ENCODE measurements at places on chromosomes 11 and 22.

DNA sequence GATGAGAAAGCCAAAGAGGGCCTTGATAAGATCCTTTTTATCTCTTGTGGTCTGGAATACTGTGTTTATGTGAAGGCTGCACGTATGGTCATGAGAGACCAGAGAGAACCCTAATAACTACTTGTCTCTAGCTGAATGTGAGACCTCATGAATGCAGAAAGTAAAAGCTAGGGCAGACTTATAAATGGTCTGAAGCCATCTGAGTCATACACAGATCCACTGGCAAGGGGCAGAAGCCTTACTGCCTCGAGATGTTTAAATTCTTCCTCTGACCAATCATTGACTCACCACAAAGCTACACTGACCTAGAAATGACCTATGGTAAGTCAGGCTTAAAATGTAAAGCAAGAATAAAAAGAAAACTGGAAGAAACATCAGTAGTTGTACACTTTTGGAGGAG is 22.7 kb upstream of the OR4B1 start:
- DNase-seq = no peak

- DNase-seq = no peak
Observed at GRCh38 chr11:17391493-17392355, 3.3 kb upstream of the KCNJ11 start.

- no peak for DNase-seq
Observed at GRCh38 chr11:43735961-43736360, 55.4 kb downstream of the HSD17B12 start.

GRCh38 chr11:23359297-23359696 is 499.0 kb upstream of the CCDC179 start:
- no peak for DNase-seq

DNA sequence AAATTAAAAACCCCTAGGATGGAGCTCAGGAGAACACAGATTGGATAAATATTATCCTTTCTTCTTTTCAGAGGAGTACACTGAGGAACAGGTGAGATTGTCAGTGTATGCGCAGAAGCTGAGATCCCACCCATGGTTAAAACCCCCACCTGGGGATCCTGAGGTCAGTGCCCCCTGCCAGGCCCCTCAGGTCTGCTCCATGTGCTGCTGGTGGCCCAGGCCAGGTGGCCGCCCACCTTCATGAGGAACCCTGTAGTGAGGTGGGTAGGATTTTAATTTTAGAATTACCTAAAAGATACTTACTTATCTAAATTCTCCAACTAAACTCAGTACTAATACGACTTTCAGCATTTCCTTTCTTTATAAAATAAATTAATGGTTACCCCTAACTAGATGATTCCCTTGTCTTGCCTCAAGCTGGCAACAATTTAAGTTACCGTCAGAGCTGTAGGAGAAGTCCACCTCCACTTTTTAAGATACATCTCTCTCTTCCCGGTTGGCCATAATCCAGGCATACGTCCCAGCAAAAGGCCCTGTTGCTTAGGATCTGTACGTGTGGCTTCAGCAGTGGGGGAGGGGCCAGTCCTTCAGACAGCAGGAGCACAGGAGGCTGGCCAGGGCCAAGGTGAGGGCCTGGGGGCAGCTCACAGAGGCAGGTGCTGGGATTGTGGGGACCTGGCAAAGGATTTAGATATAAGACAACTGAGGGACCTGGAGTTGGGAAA is 61.5 kb upstream of the PITPNB start:
- no peak for DNase-seq

DNA sequence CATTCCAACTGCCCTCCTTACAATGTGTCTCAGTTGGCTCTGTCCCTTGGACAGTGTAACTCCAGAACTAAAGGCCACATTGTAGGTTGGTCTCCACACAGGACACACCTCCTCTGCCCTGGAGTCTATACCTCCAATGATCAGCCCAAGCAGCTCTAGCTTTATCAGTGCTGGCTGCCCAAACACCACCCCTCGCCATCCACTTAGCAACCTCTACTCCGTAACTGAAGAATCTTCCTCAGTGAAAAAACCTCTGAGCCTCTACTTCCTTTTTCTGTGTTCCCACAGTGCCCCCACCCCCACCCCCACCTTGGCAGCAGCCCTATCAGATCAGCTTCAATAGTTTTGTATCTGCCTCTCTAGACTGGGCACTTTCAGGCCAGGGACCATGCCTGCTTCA is 33.4 kb downstream of the SERPINH1 start:
- no peak for DNase-seq

DNA sequence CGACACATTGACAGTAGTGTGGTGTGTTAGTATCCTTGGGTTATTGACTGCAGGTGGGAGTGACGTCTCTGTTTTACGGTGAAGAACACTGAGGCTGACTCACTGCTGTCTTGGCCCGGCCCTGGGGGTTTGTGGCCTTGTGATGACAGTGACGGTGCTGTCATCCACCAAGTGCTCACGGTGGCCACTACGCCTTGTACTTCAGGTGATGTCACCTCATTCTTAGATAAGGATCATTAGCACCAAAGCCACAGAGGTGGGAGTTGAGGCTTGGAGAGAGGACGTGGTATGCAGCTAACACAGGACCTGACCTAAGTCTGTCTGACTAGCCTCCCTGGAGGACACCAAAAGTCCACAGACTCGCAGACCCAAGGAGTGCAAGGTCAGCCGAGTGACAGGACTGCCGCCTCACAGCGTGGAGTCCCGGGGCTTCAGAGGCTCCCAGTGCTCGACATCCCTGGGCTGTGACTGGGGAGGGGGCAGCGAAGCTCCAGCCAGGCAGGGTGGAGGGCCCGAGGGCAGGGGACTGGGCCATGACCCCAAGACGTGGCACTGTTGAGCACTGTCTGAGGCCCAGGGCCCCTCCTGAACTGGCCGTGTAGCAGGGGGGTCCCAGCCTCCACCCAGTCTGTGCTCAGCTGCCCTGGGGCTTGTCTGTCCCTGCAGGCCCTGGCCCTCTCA is 56.5 kb downstream of the NAT10 start:
- peak; percentile 27 for DNase-seq

GRCh38 chr22:29212743-29213142 is 7.0 kb downstream of the EMID1 start:
- no peak for DNase-seq

DNA sequence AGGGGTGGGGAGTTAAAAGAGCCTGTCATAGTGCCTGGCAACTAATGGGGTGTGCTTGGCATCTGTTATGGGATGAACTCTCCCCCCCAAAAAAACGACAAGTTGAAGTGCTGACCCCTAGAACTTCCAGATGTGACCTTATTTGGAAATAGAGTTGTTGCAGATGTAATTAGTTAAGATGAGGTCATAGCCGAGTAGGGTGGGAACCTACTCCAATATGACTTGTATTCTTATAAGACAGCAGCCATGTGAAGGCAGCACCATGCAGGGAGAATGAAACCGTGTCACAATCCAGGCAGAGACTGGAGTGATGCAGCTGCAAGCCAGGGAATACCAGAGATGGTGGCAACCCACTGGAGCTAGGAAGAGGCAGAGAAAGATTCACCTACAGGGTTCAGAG is 394.5 kb downstream of the TENM4 start:
- DNase-seq = no peak

GRCh38 chr22:35818897-35819296 is 101.2 kb downstream of the APOL5 start:
- DNase-seq = no peak

DNA sequence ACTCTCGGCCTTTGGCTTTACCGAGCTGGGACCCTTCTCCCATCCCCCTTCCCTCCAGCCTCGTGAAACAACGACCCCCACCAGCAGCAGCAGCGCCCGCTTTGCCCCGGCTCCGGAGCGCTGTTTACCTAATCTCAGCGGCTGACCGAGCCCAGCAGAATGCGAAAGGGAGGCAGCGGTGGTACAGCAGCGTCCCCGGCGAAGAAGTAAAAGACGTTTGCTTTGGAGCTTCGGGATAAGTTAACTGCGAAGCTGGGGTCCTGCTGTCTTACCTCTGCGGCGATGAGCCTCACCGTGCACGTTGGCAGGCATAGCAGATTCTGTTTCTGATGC is 2.0 kb upstream of the LARGE1 start:
- no peak for DNase-seq

GRCh38 chr11:37184326-37184725 is 586.3 kb upstream of the RAG2 start:
- DNase-seq = no peak

DNA sequence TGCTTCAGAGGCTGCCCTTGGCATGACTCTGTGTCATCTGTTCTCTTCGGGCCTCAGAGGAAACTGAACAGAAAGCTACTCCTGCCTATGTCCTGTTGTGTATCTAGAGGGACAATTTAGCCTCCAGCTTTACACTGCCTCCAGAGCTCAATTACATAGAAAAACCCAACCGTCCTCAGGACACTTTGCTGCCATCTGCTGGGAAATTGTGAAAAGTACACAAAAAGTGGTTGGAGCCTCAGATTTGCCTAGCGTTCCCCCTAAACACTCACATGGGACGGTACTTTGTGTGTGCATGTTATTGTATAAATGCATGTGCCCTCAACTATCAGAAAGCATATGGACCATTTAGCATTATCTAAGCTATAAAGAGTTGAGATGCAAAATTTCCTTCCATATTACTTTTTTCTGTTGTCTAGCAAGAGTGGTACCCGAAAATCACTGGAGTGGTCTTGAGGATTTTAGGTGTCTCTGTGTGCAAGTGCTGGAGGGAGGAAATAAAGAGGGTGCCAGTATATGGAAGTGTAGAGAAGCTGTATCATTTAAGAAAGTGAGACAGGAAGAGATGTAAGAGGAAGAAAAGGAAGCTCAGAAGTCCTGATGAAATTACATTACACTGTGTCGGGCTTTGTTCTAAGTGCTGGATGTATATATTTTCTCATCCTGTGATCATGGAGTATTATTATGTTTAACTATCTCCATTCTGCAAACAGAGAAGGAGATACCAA is 8.7 kb upstream of the MS4A4E start:
- DNase-seq = no peak

DNA sequence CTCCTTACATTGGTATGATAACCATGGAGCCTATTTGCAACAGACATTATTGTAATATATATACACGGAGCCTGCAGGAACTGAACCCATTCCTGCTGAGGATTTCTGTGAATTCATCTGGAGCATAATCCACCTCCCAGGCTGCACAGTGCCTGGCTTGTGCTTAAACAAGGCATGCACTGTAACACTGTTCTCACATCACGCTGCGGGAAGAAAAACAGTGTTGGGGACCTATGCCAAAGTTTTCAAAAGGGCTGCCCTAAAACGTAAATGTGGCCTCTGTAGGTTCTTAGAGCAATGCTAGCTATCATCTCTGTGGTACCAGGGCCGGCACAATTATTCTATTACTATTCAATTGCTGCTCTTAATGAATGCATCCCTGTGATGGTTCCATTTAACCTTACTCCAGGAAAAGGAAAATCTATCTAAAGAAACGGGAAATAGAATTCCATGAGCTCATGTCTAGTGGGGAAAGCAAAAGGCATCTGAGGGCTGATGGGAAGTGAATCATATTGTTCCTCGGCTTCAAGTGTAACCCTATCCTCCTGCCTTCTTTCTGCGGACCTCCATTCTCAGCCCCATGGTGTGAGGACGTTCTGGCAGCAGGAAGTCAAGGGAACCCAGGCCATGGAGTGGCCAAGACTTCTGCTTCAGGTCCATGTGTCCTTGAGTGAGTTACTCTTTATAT is 525.5 kb downstream of the SOX6 start:
- no peak for DNase-seq

- DNase-seq = no peak
Observed at GRCh38 chr11:114066046-114066648, 6.6 kb downstream of the ZBTB16 start.

- no peak for DNase-seq
Observed at GRCh38 chr22:37222440-37222971, 10.2 kb upstream of the SSTR3 start.

GRCh38 chr11:117584056-117584830 is 212.8 kb downstream of the DSCAML1 start:
- no peak for DNase-seq

DNA sequence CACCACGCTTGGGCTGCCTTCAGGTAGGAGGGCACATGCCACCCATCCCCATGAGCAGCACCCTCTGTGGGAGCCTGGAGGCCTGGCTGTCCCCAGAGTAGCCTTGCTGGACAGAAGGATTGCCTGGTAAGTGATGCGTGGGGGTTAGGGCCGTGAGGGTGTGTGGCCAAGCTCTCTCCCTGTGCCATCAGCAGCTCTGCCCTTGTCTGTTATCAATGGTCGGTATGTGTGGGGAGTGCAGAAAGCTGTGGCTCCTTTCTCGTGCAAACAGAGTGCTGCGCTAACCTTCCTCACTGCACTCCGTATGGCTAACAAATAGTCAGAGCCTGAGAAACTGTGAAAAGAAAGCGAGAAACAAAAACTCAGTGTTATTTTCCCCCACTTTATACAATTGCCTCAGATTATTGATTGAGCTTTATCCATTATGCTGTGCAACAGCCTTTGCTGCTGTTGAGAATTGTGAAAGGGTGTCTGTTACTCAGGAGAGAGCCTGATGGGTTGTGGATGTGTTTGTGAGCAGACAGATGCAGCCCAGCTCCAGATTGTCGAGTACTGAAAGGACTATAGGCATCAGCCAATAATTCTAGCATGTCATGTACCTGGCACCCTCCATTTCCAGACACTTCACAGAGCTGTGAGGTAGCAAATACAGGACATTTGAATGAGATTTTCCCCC is 432.2 kb downstream of the NTM start:
- DNase-seq = no peak

DNA sequence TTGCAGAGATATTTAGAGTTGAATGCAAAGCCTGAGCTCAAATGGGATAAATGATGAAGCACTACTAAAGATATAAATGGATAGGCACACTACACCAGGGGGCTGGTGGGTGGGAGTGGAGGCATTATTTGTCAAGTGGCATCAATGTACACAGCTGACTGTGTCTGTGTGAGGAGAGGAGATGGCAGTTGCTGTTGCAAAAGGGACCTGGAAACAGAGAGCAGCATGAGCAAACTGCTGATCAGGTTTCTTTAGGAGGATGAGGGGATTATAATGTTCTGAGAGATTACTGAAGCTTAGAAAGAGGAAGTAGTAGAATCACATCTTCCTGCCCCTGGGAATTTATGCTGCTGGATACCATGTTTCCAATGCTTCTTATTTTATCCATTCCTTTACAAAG is 39.4 kb upstream of the LIN7C start:
- no peak for DNase-seq

GRCh38 chr11:43164831-43165230 is 147.0 kb upstream of the API5 start:
- no peak for DNase-seq

DNA sequence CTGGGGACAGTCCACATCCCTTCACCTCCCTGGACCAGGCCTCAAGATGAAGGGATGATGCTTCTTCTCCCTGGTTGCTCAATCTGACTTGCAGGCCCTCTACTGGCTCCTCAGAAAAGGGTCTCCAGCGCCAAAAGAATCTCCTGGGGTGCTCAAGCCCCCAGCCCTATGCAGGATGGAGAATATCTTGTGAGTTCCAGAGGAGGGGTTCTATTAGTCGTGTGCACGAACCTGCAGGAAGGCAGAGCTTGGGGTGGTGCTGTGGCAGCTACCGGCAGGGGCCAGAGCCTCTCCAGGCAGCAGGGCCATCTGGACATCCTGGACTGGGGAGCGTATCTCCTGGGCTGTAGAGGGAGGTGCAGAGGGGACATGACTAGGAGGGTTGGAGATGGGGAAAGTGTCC is 1339.5 kb downstream of the BRD1 start:
- DNase-seq = no peak

GRCh38 chr11:65412271-65413076 is 10.1 kb upstream of the NEAT1 start:
- no peak for DNase-seq

- no peak for DNase-seq
Observed at GRCh38 chr22:47549741-47550340, 787.4 kb downstream of the TBC1D22A start.
